Common myeloid progenitor, CD34-positive (primary cell): ENCODE measurements at places on chromosomes 12 and 14.
A peak's percentile ranks its signal among the peaks of the same experiment; 100 is the strongest.

- peaks cover 49% of the 10 kb centered on the region for H3K4me1 ChIP-seq
- H3K27ac ChIP-seq = no peak overlapping the region
- H3K4me3 ChIP-seq = no peak overlapping the region
- peak; percentile 40 for DNase-seq
Observed at GRCh38 chr12:6370994-6371754, 4.2 kb downstream of the SCNN1A start.

- DNase-seq = no peak
- H3K4me3 ChIP-seq = no peak overlapping the region
- no peaks in the 10 kb centered on the region for H3K36me3 ChIP-seq
- H3K27me3 ChIP-seq = no peaks in the 10 kb centered on the region
- H3K4me1 ChIP-seq = peaks cover 8% of the 10 kb centered on the region
- H3K27ac ChIP-seq = no peak overlapping the region
Observed at GRCh38 chr14:71752111-71752738, 180.0 kb upstream of the RGS6 start.

- no peaks in the 10 kb centered on the region for H3K4me1 ChIP-seq
- H3K36me3 ChIP-seq = peaks cover 2% of the 10 kb centered on the region
- H3K4me3 ChIP-seq = no peak overlapping the region
Observed at GRCh38 chr14:100384819-100385813, 62.0 kb downstream of the SLC25A47 start.

DNA sequence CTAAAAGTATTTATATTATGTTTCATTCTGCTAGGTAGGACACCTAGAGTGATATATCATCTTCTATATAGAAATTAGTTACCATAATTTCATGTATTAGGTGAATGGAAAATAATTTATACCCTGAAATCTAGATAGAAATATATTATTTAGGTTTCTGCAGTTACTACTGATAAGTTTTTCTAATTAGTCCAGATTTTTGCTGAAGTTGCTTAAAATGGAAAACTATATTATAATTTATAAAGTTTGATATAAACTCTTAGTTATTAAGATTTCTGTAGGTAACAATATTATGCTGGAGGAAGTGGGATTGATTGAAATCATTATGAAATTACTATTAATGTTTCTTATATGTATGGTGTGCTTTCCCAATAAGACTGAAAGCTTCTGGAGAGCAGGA, 56.0 kb downstream of the SERPINA10 start:
- no peak overlapping the region for H3K4me3 ChIP-seq
- no peaks in the 10 kb centered on the region for H3K36me3 ChIP-seq
- H3K4me1 ChIP-seq = no peaks in the 10 kb centered on the region
- DNase-seq = no peak

DNA sequence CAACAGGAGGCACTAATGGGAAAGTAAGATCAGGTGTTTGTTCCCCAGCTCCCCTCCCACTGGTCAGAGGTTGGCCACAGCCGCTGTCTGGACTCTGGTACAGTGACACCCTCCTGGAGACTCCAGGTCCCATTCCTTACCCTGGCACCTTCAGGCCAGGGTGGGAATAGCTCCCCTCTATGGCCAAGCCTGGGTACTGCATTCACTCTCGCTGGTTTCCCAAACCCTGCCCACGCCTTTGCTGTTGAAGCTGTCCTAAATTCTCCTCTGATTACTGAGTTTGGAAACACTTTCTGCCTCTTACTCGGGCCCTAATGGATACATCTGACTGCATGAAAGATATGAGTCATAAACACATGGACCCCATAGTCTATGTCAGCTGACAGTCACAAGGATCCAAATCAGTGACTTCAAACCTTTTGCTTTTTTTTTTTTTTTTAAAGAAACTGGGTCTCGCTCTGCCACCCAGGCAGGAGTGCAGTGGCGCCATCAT, 17.9 kb downstream of the HRK start:
- DNase-seq = no peak
- no peaks in the 10 kb centered on the region for H3K36me3 ChIP-seq
- H3K4me1 ChIP-seq = no peaks in the 10 kb centered on the region
- H3K4me3 ChIP-seq = no peak overlapping the region

- DNase-seq = no peak
- no peaks in the 10 kb centered on the region for H3K27me3 ChIP-seq
- no peaks in the 10 kb centered on the region for H3K36me3 ChIP-seq
- H3K4me1 ChIP-seq = no peaks in the 10 kb centered on the region
- H3K4me3 ChIP-seq = no peak overlapping the region
Observed at GRCh38 chr12:126811391-126811790, 1455.6 kb upstream of the TMEM132C start.

DNA sequence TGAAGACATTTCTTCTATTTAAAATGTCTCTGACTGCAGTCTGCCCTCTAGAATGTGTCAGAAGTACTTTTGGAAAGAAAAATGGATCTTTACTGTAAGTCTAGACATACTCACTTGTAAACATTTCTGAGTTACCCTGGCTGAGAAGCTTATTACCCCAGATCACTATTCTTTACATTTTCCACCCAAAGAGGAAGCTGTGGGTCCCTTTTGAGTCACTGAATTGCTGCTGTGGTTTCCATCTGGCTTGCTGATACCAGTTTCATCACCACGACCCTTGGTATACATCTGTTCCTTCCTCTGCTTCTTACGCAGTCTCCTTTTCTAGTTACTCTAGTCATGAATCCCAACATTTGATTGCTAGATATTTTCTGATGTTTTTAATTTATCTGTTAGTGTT, 20.2 kb upstream of the CLEC4D start:
- no peak overlapping the region for H3K4me3 ChIP-seq
- peak; percentile 88 for DNase-seq
- no peak overlapping the region for H3K27ac ChIP-seq
- no peaks in the 10 kb centered on the region for H3K36me3 ChIP-seq
- H3K4me1 ChIP-seq = peaks cover 19% of the 10 kb centered on the region

GRCh38 chr14:86153480-86153879, 623.5 kb downstream of the FLRT2 start:
- no peaks in the 10 kb centered on the region for H3K27me3 ChIP-seq
- no peaks in the 10 kb centered on the region for H3K36me3 ChIP-seq
- DNase-seq = no peak
- no peak overlapping the region for H3K27ac ChIP-seq
- H3K4me3 ChIP-seq = no peak overlapping the region

GRCh38 chr12:65287426-65287825, 8.9 kb downstream of the MSRB3 start:
- H3K27ac ChIP-seq = no peak overlapping the region
- H3K27me3 ChIP-seq = no peaks in the 10 kb centered on the region
- peak overlapping the region; percentile 1 for H3K4me3 ChIP-seq

DNA sequence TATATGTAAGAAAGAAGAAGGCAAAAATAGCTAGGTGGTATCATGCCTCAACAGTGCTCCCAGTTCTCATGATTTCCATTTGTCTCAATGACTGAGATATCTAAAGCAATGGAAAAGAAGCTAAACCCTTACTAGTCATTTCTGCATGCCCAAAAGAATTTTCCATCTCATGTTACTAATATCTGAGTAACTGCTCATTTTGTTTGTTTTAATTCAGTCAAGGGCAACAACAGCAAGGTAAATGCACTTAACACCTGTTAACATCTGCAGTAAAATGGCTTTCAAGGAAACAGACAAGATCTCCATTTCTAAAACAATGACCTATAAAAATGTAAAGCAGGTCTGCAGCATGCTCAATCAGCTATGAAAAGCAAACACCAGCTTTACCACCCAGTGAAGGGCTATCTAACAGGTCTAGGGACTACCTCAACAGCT, 19.4 kb upstream of the SELPLG start:
- no peak overlapping the region for H3K27ac ChIP-seq
- no peaks in the 10 kb centered on the region for H3K4me1 ChIP-seq
- peaks cover 62% of the 10 kb centered on the region for H3K36me3 ChIP-seq
- no peaks in the 10 kb centered on the region for H3K27me3 ChIP-seq
